ENCODE measurements at places on chromosomes 16 and 17. TPM values are rescaled to one million over a fixed set of nuclear protein-coding genes. Genes with fewer than 3 reads are reported as not detected.

- H3K27ac ChIP-seq = no peak overlapping the region
- H3K36me3 ChIP-seq = no peaks in the 10 kb centered on the region
- no peak overlapping the region for H3K4me3 ChIP-seq
- DNase-seq = no peak
- no peaks in the 10 kb centered on the region for H3K4me1 ChIP-seq
- no peaks in the 10 kb centered on the region for H3K27me3 ChIP-seq
Observed at GRCh38 chr17:59254742-59255141, 34.4 kb downstream of the GDPD1 start.

ACSM2A gene
- not detected for total RNA-seq

IRX3 gene
- 4.0 TPM for total RNA-seq

- H3K36me3 ChIP-seq = no peaks in the 10 kb centered on the region
- H3K4me1 ChIP-seq = no peaks in the 10 kb centered on the region
- no peaks in the 10 kb centered on the region for H3K27me3 ChIP-seq
- no peak overlapping the region for H3K4me3 ChIP-seq
- no peak for DNase-seq
Observed at GRCh38 chr17:81153340-81153803, 11.9 kb upstream of the PVALEF start.

DNA sequence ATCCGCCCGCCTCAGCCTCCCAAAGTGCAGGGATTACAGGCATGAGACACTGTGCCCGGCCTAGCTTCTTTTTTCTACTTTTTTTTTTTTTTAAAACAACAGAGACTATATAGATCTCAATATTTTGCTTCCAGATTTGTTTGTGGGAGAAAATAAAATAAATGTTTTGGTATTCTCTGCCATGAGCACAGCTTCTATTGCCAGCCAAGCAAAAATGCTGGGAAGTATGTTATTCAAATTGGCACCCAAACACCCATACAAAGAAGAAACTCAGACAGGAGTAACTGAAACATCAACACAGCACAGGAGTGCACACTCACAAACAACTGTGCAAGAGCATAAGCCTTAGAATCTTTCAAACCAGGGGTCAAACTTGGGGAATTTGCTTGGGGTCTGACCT, 37.2 kb upstream of the CLEC3A start:
- H3K27ac ChIP-seq = no peak overlapping the region
- H3K4me3 ChIP-seq = no peak overlapping the region
- H3K4me1 ChIP-seq = no peaks in the 10 kb centered on the region
- H3K36me3 ChIP-seq = no peaks in the 10 kb centered on the region
- H3K27me3 ChIP-seq = no peaks in the 10 kb centered on the region

DNA sequence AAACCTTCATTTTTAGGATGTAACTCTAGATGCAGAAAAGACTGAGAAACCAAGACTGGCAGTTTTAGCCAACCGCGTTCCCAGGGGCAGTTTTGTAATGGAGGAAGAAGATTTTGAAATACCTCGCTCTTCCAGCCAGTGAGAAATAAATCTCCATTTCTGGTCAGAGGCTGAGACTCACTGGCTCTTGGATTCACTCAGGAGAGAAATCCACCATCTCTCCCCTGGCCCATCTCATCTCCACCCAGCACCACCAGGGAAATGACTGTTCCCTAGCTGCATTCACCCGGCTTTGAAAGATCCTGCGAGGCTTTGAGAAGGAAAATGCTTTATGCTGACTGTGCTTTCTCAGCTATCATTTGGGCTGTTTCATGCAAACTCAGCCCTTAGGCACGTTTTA, 185.2 kb downstream of the SOX9 start:
- H3K4me1 ChIP-seq = no peaks in the 10 kb centered on the region
- no peaks in the 10 kb centered on the region for H3K36me3 ChIP-seq
- no peak overlapping the region for H3K4me3 ChIP-seq
- no peak for DNase-seq
- H3K27ac ChIP-seq = no peak overlapping the region

DNA sequence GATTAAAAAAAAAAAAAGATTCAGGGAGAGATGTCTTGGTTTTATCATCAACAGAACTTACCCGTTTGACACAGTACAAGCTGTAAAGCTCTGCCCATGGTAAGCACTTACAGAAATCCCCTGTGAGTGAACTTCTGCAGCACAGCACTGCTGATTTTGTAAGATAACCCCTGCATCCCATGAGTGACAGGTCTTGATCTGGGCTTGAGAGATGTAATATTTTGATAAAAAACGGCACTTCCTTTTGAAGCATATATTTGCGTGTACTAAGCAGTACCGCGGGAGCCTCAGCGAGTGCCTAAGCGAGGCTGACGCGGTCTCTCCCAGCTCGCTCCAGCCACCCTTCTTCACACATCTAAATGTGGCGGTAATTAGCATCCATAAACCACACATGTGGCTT, 50.5 kb downstream of the IKZF3 start:
- H3K27me3 ChIP-seq = no peaks in the 10 kb centered on the region
- DNase-seq = no peak
- peaks cover 11% of the 10 kb centered on the region for H3K4me1 ChIP-seq
- H3K27ac ChIP-seq = no peak overlapping the region
- no peaks in the 10 kb centered on the region for H3K36me3 ChIP-seq

TMEM220 gene
- 13.1 TPM for total RNA-seq
